ENCODE measurements at places on chromosomes 7 and 10. TPM values are rescaled to one million over a fixed set of nuclear protein-coding genes. Genes with fewer than 3 reads are reported as not detected.
A peak's percentile ranks its signal among the peaks of the same experiment; 100 is the strongest.

The SRRM3 gene
- polyA plus RNA-seq = 2.6 TPM

DNA sequence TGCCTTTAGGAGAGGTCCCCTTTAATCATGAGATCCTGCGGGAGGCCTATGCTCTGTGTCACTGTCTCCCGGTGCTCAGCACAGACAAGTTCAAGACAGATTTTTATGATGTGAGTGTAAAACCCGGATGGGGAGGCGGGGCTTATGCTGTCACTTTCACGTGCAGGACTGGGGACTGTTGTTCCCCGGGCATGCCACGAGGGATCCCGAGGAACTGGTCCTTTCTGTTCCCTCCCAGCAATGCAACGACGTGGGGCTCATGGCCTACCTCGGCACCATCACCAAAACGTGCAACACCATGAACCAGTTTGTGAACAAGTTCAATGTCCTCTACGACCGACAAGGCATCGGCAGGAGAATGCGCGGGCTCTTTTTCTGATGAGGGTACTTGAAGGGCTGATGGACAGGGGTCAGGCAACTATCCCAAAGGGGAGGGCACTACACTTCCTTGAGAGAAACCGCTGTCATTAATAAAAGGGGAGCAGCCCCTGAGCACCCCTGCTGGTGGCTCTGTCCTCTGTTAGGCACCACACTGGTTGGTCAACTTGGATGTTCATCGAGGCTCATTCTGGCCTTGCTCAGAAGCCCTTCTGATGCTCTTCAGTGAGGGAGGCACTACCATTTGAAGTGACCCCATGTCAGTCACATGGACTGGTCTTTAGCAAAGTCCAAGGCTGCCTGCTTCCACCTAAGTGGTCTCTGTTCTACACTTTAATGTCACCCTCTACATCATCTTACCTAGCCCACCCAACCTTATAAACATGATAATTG is 2.8 kb downstream of the COPS6 start:
- no peak for DNase-seq

The OPN4 gene
- polyA plus RNA-seq = not detected

The CCDC172 gene
- not detected for polyA plus RNA-seq

GRCh38 chr7:89511900-89512299 is 642.4 kb upstream of the STEAP1 start:
- DNase-seq = no peak

- no peak for DNase-seq
Measured at GRCh38 chr10:52870562-52870961, 98.0 kb upstream of the MBL2 start.

The SSC4D gene
- polyA plus RNA-seq = 4.3 TPM

The SRGN gene
- 18.4 TPM for polyA plus RNA-seq

DNA sequence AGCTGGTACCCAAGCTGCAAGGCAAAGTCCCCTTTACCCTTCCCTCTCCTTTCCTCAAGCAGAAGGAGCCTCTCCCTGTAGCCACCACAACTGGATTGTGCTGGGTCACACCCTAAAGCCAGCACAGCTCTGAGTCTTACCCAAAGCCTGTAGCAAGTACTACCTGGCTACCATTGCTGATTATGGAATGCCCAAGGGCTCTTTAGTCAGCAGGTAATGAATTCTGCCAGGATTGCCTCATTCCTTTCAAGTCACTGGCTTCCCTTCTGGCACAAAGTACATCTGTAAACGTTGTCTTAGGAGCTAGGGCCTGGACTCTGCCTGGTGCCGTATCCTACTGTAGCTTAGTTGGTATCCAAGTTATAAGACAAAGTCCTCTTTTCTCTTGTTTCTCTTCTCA is 52.0 kb downstream of the FAS start:
- DNase-seq = no peak

The METTL2B gene
- polyA plus RNA-seq = 24.5 TPM

DNA sequence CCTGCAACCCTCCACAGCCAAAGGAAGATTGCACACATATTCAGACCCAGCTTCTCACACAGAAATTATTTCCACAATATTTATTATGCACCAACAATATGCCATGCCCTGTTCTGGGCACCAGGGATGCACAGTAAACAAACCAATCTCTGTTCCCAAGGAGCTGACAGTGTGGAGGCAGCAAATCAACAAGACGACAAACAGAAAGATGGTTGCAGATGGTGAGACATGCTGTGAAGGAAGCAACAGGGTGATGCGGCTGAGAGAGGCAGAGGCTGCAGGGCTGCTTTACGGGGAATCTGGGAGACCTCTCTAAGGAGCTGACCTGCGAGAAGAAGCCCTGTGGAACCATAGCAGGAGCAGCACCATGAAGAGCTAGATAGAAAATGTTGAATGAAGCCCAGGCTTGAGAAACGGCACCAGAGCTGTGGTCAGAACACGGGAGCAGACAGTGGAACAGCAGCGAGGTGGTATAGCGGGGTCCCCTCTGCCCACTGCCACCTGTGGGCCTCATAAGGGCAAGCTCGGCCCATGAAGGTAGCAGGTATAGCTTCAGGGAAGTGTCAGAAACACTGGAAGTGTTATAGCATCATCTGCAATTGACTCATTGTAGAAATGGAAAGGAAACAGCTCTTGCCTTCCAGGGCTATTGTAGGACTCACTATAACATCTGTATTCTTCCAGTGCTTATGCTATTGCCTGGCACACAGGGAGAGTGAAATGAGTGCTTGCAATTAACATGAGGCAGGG is 17.4 kb downstream of the RBP3 start:
- DNase-seq = no peak

DNA sequence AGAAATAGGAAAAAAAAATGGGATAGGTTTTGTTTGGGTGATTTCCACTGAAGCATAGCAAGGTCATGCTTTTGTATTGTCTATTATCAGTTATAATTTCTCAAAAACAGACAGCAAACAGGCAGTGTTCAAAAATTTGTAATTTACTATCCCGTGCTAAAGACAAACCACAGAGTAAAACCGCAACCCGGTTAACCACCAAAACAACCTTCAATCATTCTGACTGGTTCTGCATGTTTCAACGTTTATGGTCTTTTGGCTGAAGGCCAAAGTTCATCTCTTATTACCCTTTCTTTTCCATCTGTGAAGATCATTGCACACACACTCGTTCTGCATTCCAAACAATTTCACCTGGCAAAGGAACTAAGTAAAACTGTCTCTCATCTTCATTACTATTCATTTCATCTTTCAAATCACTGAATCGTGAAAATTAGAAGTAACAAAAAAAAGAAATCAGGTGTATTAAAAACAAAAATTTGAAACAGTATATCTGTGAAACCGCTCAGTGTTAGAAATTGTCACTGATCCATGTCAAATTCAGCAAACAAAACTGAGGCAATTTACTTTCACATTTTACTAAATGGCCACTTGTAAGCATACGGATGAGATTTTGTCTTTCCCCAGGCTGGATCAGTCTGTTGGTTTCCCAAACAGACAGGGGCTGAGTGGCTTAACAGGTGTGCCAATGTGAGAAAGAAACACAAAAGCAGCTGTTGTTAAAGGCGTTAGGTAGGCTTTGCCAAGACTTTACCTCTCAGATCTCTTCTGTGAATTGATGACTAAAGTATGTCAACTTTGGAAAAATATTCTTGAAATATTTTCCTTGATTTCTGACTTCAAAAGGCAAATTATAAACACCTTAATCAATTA is 539.6 kb downstream of the CNTNAP2 start:
- no peak for DNase-seq

DNA sequence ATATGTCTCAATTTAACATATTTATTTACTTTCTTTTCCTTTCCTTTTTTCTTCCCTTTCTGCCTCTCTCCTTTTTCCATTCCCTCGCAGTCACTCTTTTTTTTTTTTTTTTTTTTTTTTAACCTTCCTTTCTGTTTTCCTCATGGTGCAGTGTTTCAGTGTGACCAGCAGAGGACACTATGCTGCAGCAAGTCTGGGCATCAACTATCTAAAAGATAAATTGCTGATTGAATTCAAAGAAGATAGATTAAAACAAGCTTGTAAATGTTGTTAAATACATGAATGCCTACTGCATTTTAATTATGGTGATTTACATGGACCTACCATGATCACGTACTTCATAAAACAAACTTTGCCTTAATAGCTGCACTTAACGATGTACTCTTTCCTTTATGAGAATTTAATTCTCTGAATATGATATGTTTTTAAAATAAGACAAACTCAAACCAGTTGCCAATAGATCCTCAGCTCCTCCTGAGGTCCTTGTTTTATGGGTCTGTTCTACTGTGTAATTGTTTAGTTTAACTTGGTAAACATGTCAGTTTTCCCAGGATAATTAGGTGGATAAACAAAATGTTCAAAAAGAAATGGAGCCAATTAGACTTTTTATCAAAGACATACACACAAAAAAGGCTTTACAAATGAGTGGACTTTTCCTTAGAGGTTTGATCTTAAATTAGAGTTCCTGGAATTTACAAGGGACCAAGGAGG is 101.0 kb upstream of the AGR3 start:
- DNase-seq = peak; percentile 23

The DLX6 gene
- not detected for polyA plus RNA-seq

The FRAT1 gene
- 3.5 TPM for polyA plus RNA-seq

The GPR37 gene
- 1.4 TPM for polyA plus RNA-seq

DNA sequence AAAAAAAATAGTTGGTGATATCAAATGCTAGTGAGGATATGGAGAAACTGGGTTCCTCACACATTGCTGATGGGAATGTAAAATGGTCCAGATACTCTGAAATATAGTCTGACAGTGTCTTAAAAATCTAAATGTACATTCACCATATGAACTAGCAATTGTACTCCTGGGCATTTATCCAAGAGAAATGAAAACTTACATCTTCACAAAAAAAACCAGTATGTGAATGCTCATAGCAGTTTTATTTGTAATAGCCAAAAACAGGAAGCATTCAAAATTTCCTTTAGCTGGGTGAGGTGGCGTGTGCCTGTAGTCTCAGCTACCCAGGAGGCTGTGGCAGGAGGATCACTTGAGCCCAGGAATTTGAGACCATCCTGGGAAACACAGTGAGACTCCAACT is 2.1 kb upstream of the SSC4D start:
- DNase-seq = no peak

- no peak for DNase-seq
Measured at GRCh38 chr10:76149182-76149581, 717.8 kb downstream of the LRMDA start.

GRCh38 chr10:7146189-7146588 is 264.6 kb downstream of the SFMBT2 start:
- DNase-seq = no peak

The PVRIG gene
- polyA plus RNA-seq = 4.7 TPM

DNA sequence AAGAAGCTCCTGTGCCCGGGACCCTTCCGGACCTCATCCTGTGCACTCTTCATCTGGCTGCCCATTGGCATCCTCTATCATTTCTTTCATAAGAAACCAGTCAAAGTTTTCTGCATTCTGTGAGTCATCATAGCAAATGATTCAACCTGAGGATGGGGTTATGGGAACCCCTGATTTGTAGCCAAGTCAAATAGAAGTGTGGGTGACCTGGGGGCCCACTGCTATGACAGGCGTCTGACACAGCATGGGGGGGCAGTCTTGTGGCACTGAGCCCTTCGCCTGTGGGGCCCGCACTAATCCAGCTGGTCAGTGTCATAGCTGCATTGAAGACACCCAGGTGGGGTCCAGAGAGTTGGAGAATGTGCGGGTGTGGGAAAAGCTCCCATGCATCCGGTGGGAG is 230.4 kb downstream of the USP6NL start:
- DNase-seq = no peak

The SEM1 gene
- polyA plus RNA-seq = 169 TPM

The CYP2C19 gene
- polyA plus RNA-seq = not detected

DNA sequence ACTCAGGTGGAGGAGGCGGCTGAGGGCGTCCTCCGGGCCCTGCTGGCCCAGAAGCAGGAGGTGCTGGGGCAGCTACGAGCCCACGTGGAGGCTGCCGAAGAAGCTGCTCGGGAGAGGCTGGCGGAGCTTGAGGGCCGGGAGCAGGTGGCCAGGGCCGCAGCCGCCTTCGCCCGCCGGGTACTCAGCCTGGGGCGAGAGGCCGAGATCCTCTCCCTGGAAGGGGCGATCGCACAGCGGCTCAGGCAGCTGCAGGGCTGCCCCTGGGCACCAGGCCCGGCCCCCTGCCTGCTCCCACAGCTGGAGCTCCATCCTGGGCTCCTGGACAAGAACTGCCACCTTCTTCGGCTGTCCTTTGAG is 2.8 kb downstream of the TRIM56 start:
- DNase-seq = no peak

GRCh38 chr10:109995595-109995994 is 12.2 kb upstream of the ADD3 start:
- DNase-seq = no peak

The POMZP3 gene
- 12.9 TPM for polyA plus RNA-seq

- DNase-seq = peak; percentile 60
Measured at GRCh38 chr7:142853739-142854371, 1.0 kb upstream of the EPHB6 start.

- DNase-seq = no peak
Measured at GRCh38 chr7:128829391-128830166, 627 bp upstream of the FLNC start.

The SOSTDC1 gene
- polyA plus RNA-seq = 62.8 TPM

DNA sequence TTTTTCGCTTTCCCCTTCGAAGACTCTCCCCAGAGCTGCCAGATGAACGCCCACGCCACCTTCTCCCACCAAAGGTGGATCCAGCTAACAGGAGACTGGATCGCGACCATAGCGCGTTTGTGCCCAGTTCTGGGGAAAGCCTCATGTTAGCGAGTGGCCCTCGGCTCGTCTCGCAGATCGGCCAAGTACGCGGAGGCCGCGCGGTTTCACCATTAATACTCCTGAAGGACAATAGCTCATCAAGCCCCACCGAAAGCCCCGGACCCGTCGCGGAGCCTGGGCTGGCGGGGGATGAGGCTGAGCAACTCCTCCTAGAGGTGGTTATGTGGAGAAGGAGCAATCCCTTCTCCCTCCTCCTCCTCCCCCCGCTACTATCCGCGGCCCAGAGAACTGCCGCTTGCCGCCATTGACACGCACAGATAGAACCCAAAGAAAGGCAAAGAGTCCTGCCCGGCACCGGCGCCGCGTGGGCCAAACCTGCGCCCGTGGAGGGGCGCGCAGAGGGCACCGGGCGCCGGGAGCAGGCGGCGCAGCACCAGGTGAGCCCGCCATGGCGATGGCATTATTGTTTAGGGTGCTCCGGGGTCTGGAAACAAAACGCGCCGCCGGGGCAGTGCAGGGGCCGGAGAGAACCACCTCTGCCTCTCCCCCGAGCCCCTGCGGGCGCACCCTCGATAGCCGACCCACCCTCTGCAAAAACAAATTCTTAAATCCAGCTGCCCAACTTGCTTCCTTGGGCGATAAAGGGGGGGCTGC is at the start of gene MACROH2A2:
MACROH2A2 (plus strand) TSS at position 385 of the 756 bp plus-strand sequence. CDS start 22,813 bp downstream, outside the sequence.
- peak; percentile 69 for DNase-seq
